ENCODE measurements at places on chromosomes 2 and 18. TPM values are rescaled to one million over a fixed set of nuclear protein-coding genes. Genes with fewer than 3 reads are reported as not detected.
A peak's percentile ranks its signal among the peaks of the same experiment; 100 is the strongest.

Gene DNER
- total RNA-seq: 8.8 TPM

Gene CYS1
- 0.04 TPM for total RNA-seq

Gene GREB1
- total RNA-seq: 36.5 TPM

Gene POTEI
- total RNA-seq: 0.56 TPM

Gene PROC
- 1.7 TPM for total RNA-seq

Gene MROH2A
- not detected for total RNA-seq

Gene AQP4
- 3.8 TPM for total RNA-seq

DNA sequence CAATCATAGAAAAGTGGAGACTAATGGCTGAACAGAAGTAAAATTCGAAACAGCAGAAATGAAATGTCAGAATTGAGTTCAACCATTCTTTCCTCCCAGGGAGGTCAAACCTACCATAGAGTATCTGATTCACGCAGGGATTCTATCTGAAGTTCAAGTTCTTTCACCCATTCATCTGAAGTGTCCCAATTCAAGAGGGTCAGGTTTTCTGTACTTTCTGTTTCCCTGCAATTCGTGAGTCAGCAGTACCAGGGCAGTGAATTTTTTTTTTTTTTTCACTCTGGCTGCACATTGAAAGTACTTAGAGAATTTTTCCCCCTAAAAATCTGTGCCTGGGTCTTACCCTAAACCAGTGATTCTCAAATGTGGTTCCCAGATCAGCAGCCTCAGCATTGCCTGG lies 40.9 kb upstream of the CCDC88A start:
- no peak for DNase-seq

DNA sequence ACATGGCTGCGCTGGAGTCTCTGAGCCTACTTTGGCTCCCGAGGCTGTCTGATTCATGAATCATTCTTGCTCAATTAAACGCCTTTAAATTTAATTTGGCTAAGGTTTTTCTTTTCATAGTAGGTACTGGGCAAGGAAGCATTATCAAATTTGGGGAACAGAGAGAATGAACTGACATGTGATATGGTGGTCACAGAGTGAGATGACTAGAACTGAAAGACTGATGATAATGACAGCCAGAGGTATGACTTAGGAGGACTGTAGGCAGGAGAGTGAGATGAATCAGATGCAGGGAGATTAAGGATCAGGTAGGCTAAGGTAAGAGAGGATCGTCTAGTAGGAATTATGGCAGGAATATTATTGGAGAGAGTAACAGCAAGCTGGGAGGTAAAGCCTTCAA lies 40.9 kb upstream of the ST8SIA3 start:
- DNase-seq: no peak

DNA sequence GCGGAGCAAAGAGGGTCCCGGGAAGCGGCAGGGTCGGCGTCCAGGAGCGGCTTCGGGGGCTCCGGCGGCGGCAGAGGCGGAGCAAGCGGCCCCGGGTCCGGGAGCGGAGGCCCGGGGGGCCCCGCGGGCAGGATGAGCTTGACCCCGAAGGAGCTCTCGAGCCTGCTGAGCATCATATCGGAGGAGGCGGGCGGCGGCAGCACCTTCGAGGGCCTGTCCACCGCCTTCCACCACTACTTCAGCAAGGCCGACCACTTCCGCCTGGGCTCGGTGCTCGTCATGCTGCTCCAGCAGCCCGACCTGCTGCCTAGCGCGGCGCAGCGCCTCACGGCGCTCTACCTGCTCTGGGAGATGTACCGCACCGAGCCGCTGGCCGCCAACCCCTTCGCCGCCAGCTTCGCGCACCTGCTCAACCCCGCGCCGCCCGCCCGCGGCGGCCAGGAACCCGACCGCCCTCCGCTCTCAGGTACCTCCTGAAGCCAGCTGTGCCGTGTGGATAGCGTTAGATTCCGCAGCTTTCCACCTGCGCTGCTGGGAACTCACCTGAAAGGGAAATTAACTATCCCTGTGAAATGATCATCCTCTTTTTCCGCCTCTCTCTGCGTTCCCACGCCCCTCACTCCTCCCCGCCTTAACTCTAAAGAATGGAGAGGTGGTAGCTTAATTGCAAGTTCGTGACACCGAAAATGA lies 472 bp downstream of the CNOT11 start:
- peak; percentile 74 for DNase-seq

- peak; percentile 47 for DNase-seq
Measured at GRCh38 chr2:220736778-220737177, 835.3 kb downstream of the EPHA4 start.

DNA sequence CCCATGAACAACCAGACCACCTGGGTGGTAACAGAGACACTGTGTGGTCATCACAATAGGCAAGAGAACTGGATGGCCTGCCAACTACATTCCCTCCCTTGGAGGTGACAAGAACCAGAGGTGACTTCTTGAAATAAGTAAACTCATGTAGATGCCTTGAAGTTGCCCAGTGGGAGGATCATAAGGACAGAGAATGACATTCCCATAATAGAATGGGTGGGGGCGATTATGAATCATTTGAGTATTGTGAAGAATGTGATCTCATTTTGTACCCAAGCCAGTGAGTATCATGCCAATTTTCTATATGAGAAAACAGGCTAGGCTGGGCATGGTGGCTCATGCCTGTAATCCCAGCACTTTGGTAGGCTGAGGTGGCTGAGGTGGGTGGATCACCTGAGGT lies 211.4 kb upstream of the GYPC start:
- no peak for DNase-seq

DNA sequence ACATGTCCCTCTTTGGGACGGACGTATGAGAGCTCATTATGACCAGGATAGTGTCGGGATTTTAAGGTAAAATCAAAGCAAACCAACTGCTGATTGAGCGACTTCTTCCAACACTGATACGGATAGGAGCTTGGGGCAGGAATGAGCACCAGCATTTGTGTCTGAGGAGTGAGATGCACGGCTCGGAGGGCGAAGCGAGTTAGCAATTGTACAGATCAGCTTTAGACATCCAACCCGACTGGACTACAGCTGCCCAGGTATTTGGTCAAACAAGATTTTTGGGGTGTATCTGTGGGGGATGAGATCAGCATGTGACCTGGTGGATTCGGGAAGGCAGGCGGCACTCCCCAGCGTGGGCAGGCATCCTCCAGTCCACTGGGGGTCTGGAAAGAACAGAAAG lies 76.1 kb downstream of the NDUFA10 start:
- DNase-seq: no peak

- DNase-seq: no peak
Measured at GRCh38 chr2:19474128-19474527, 115.7 kb upstream of the OSR1 start.

- DNase-seq: no peak
Measured at GRCh38 chr2:15863494-15864175, 76.7 kb upstream of the MYCN start.

GRCh38 chr2:180247658-180248057 lies 240.6 kb upstream of the CWC22 start:
- DNase-seq: no peak

DNA sequence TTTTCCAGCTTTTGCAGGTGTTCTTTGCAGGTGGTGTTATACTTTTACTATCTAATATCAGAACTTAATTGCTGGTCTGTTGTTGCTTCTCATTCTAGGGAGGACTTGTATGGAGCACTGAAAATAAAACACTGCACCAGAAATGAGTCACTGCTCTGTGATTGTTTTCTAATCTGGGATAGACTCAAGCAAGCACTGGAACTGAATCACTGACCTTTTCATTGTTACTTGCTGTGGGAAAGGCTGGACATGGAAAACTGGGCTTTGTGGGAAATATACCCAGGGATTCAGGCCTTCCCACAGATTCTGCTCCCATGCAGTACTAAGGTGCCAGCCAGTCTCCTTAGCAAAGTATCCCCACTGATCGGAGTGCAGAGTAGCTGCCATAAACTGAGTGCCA lies 470.0 kb upstream of the GCFC2 start:
- no peak for DNase-seq

DNA sequence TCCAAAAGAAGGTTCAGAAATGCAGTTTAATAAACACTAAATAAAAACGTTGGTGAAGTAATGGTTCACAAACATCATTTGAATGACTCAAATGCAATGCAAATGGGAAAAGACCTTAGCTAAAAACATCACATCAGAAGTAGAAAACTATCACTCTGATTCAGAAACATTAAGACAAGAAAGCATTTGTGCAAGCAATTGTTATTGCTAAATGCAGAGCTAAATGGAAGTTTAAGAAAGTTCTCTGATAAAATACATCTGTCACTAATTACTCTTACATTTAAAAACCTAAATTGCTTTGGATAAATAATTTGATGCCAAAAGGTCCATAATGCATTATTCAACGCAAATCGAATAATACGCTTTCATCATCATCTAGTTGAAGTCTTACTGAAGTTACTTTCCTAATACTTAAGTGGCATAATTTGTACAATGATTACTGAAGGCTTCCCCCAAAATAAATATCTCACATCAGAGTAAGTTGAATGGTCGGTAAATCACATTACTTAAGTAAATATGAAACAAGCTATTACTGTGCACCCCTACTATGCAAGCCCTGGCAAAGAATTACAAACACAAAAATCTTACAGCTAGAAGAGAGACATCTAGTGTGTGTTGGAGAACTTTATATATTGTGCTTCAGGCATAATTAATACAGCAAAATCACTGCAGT lies 105.7 kb upstream of the KCTD1 start:
- no peak for DNase-seq

DNA sequence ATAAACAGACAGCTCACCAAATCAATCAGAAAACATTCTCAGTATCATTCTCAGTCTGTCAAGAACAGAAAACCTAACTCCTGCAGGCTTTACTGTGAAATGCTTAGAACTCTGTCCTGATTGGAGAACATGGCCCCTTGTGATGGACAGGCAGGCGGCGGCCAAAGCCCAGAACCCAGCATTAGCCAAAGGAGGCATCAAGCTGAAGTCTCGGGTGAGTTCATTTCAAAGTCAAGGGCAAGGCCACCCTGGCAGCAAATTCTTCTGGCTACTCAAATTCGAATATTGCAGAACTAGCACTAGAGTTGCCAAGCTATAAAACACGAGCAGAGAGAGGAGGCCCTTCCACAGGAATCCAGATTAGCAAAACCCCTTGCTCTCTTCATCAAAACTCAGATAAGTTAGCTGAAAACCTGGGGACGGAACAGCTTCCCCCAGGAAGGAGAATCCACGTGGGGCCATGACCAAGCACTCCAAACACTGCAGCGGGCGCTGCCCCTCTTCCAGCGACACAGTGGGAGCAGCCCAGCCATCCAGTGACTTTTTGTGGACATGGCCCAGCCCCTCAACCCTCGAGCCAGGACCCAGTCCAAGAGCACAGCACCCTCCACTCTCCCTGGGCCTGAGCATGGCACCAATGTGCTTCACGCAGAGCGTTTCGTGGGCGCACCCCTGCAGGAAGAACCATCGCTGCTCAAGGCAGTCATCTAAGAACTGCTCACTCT lies 98.6 kb downstream of the HDAC4 start:
- no peak for DNase-seq

DNA sequence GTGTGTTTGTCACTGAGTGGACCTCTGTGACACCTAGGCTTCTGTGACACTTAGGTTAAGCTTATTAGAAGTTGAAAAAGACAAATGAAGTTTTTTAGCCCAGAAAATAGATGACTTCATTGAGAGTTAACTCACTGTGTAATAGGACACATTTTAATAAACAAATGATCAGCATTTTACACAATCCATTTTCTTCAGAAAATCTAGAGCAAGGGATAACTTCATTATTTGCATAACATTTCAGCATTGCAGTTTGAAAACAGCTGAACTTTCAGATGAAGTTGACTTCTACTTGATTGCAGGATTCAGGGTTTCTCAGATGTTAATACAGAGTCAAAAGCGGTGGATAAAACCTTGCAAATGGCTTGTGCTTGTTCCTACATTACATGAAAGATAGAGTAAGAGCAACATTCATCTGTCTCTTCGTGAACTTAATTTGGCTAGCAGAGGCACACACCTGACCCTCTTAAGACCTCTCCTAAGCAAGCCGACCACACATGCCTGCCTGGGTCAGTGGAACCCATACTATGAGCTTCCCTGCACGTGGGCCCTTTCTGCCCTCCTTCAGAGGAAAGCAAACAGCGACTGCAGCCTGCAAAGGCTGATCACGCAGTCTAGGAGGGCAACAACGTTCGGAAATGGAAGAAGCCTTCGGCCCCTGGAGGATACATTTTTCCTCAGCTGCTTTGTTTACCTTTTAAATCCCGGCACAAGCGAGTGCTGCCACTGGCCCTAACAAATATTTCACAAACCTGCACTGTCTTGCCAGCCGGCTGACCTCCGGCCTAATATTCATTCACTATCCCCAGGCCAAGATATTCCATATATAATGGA lies 16.6 kb downstream of the ITGB1BP1 start:
- DNase-seq: no peak

DNA sequence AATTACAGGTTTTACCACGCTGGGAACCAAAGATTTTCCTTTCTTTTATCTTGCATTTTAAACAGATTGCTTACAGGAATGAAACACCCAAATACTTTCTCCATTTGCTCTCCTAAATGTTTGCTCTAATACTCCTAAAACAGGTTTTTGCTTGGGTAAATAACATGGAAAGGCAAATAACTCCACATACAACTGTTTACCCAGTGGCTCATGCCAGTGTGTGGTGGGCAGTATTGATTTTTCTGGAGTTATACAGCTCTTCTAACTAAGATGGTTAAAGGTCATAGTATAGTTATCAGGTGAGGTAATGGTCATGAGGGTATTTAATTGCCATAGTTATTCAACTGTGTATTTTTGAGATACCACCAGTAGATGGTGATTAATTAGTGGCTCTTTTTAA lies 61.2 kb upstream of the RAB27B start:
- no peak for DNase-seq

DNA sequence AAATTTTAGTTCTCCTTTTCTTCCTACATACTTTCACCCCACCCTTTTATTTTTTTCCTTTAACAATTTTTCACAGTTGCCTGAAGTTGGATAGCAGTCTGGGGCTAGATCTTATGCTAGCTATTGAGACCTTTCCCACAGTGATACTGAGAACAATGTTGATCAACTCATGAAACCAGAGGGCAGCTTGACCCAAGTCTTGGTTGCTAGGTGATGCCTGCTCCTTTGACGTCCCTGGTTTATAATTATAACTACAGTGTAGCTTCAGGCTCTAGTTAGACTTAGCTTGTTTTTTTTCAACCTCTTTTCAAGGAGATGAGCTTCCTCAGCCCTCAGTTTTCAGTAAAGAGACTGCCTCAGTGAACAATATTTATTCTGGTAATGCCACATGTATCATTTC lies 648.5 kb downstream of the IRS1 start:
- DNase-seq: no peak

GRCh38 chr18:58038063-58038462 lies 6.0 kb upstream of the NEDD4L start:
- no peak for DNase-seq

- DNase-seq: no peak
Measured at GRCh38 chr18:48073211-48073930, 142.9 kb upstream of the SMAD2 start.

DNA sequence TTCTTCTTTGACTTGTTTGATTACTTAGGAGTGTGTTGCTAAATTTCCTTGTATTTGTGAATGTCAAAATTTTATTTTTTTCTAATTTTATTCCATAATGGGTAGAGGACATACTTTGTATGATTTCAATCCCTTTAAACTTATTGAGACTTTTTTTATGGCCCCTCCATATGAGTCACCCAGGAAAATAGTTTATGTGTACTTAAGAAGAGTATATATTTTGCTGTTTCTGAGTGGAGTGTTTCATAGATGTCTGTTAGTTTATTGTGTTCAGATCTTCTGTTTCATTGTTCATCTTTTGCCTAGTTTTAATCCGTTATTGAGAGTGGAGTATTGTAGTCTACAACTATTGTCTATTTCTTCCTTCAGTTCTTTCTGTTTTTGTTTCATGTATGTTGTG lies 81.9 kb downstream of the EPB41L5 start:
- DNase-seq: no peak
